Right lobe of liver (tissue), 6 donors: ENCODE measurements at places on chromosomes 1 and 21. TPM values are rescaled to one million over a fixed set of nuclear protein-coding genes. Genes with fewer than 3 reads are reported as not detected.

DNA sequence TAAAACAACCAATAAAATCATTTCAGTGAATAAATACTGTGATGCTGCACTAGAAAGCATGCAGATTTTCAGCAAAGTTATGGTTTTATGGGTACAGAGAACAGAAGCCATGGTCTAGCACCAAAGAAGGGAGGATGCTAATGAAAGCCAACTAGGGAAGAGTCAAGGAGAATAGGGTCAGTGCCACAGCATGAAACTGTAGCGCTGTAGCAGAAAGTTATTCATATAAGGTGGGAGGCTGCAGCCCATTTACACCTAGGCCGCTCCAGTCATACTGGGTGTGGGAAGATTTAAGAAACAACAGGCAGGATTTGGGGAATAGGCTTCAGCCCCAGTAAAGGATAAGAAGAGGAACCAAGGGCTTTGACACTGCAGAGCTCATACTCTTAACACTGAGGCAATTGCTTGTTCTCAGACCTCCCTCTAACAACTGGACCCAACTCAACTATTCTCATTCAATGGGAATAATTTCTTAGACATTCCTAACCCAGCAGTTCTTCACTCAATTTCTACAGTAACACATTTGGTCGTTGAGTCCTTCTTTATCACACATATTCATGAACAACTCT, 4.4 kb downstream of the IFI16 start:
- H3K27me3 ChIP-seq = no peaks in the 10 kb centered on the region
- H3K4me3 ChIP-seq = no peak overlapping the region
- H3K36me3 ChIP-seq = no peaks in the 10 kb centered on the region

- no peaks in the 10 kb centered on the region for H3K36me3 ChIP-seq
- no peak for DNase-seq
- no peaks in the 10 kb centered on the region for H3K4me1 ChIP-seq
- H3K4me3 ChIP-seq = no peak overlapping the region
Observed at GRCh38 chr1:97903626-97904025, 17.2 kb downstream of the DPYD start.

DNA sequence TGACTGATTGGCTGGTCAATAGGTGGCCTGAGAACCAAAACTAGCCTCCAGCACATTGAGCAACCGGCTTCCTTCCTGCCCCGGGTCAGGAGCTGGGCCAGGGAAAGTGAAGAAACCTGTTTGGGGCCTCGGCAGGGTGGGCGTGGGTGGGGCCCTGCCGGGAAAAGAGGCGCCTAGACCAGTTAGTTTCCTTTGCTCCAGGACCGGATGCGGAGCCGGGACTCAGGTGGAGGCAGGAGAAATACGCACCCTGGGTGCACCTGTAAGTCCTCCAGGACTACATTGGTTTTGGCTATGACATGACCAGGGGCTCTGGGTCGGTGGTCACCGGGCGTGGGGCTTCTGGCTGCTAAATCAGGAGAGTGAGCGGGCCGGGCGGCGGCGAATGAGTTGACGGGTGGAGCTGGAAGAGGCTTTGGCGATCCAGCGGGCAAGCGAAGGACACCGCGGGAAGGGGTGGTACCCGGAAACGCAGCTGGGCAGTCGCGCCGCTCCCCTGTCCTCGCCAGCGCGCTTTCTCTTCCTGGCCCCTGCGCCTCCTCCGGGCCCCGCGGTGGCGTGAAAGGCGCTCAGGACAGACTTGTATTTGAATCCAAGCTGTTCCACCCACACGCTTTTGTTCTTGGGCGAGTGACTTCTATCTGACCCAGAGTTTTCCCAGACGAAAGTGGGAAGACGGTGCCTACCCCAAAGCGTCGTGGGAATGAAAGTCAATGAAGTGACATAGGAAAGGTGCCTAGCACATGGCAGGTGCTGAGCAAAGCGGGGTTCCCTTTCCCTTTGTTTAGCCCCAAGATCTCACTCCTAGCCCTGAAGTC, 30.6 kb upstream of the JUN start:
- H3K27ac ChIP-seq = peak overlapping the region; percentile 85
- H3K36me3 ChIP-seq = no peaks in the 10 kb centered on the region
- peak; percentile 65 for DNase-seq

DNA sequence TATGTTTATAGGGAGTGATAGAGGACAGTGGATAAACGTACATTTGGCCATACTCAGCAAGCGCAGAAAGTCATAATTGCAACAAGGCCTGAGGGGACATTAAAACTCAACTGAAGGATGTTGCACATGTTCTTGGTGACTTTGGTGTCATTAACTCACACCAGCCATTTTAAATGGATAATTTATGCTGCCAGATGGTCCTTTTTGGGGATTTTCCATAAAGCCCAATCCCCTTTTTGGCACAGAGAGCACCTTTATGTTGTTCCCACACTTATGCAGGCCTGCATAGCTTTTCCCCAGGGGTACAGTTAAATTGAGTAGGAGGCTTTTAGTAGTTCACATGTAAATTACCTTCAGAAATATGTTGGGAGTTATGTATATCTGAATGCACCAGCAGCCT, 279.6 kb downstream of the NFIA start:
- no peaks in the 10 kb centered on the region for H3K27me3 ChIP-seq
- DNase-seq = no peak
- no peaks in the 10 kb centered on the region for H3K4me1 ChIP-seq
- H3K27ac ChIP-seq = no peak overlapping the region
- H3K4me3 ChIP-seq = no peak overlapping the region
- H3K36me3 ChIP-seq = peaks cover 22% of the 10 kb centered on the region

LAMC1 gene
- total RNA-seq = 18.6 TPM

TTC39A gene
- 1.7 TPM for total RNA-seq

- no peaks in the 10 kb centered on the region for H3K4me1 ChIP-seq
- no peak overlapping the region for H3K27ac ChIP-seq
- no peaks in the 10 kb centered on the region for H3K27me3 ChIP-seq
- no peaks in the 10 kb centered on the region for H3K36me3 ChIP-seq
Observed at GRCh38 chr21:34553151-34553952, 41.3 kb upstream of the KCNE1 start.

DNA sequence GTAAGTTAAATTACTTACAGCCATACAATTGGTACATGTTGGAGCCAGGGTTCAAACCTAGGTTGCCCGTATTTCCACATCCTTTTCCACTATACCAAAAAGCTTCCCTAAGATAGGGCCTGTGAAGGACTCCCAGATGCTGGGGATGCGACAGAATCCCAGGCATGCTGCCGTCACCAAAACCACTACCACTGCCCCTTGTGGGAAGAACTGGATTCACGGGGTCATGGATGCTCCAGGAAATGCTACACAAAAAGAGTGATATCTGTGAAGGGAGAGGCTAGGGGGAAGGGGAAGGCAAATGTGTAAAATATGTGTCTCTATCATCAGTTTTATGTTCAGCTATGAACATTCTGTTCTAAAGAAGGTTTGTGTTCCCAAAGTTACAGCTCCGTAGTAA, 133.9 kb upstream of the IVNS1ABP start:
- no peak overlapping the region for H3K4me3 ChIP-seq
- no peak for DNase-seq
- no peaks in the 10 kb centered on the region for H3K4me1 ChIP-seq
- H3K27ac ChIP-seq = no peak overlapping the region
- H3K27me3 ChIP-seq = no peaks in the 10 kb centered on the region

- DNase-seq = no peak
- H3K4me1 ChIP-seq = no peaks in the 10 kb centered on the region
- H3K36me3 ChIP-seq = no peaks in the 10 kb centered on the region
- H3K27ac ChIP-seq = no peak overlapping the region
- H3K27me3 ChIP-seq = no peaks in the 10 kb centered on the region
Observed at GRCh38 chr21:38380481-38381137, 117.7 kb downstream of the ERG start.

TCP10L gene
- 1.7 TPM for total RNA-seq

DNA sequence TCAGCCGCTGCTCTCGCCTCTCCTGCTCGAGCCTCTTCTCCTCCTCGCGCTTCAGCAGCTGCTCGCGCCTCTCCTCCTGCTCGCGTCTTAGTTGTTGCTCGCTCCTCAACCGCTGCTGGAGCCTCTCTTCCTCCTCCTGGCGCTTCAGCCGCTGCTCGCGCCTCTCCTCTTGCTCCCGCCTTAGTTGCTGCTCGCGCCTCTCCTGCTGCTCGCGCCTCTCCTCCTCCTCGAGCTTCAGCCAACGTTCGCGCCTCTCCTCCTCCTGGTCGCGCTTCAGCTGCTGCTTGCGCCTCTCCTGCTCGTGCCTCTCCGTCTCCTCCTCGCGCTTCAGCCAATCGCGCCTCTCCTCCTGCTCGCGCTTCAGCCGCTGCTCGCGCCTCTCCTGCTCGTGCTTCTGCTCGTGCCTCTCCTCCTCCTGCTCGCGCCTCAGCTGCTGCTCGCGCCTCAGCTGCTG, 3.7 kb downstream of the TCHH start:
- DNase-seq = peak; percentile 48
- H3K36me3 ChIP-seq = no peaks in the 10 kb centered on the region
- no peak overlapping the region for H3K4me3 ChIP-seq
- H3K4me1 ChIP-seq = peaks cover 21% of the 10 kb centered on the region

SAMSN1 gene
- 3.0 TPM for total RNA-seq

PIGM gene
- 4.1 TPM for total RNA-seq

GRCh38 chr1:1142844-1143243, 27.0 kb upstream of the C1orf159 start:
- H3K36me3 ChIP-seq = no peaks in the 10 kb centered on the region
- no peak overlapping the region for H3K27ac ChIP-seq
- no peaks in the 10 kb centered on the region for H3K4me1 ChIP-seq
- no peak overlapping the region for H3K4me3 ChIP-seq
- no peak for DNase-seq

TIAM1 gene
- 10.1 TPM for total RNA-seq

DNA sequence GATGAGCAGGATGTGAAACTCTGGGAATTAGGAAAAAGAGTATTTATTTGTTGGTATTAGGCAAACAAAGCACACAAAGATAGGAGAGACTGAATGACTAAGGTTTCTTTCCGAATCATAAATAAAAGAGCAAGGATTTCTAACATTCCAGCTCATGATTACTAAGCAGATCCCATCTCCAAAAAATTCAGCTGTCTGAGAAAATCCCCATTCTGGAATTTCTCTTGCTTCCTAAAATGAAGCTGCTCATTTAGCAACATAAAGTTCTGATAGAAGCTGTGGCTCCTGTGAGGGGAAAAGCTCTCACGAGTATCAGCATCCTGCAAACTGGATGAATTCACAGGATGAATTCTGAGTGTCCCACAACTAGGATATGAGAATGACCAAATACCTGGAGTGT, 6.7 kb upstream of the SH2D5 start:
- H3K27me3 ChIP-seq = no peaks in the 10 kb centered on the region
- H3K4me1 ChIP-seq = no peaks in the 10 kb centered on the region
- no peak overlapping the region for H3K4me3 ChIP-seq
- no peak for DNase-seq
- H3K27ac ChIP-seq = no peak overlapping the region

OLIG2 gene
- not detected for total RNA-seq

LCE2A gene
- total RNA-seq = not detected

- H3K27me3 ChIP-seq = no peaks in the 10 kb centered on the region
- H3K4me1 ChIP-seq = no peaks in the 10 kb centered on the region
- DNase-seq = no peak
- H3K4me3 ChIP-seq = no peak overlapping the region
- no peaks in the 10 kb centered on the region for H3K36me3 ChIP-seq
- no peak overlapping the region for H3K27ac ChIP-seq
Observed at GRCh38 chr1:17828991-17829390, 73.9 kb downstream of the ACTL8 start.

GRCh38 chr1:151841141-151841540, 1.5 kb upstream of the C2CD4D start:
- H3K4me3 ChIP-seq = no peak overlapping the region
- no peaks in the 10 kb centered on the region for H3K36me3 ChIP-seq
- no peak for DNase-seq

GRCh38 chr1:221801773-221802516, 60.1 kb upstream of the DUSP10 start:
- no peak for DNase-seq
- no peak overlapping the region for H3K27ac ChIP-seq
- no peaks in the 10 kb centered on the region for H3K36me3 ChIP-seq
- no peak overlapping the region for H3K4me3 ChIP-seq

CD1D gene
- 7.7 TPM for total RNA-seq

DNA sequence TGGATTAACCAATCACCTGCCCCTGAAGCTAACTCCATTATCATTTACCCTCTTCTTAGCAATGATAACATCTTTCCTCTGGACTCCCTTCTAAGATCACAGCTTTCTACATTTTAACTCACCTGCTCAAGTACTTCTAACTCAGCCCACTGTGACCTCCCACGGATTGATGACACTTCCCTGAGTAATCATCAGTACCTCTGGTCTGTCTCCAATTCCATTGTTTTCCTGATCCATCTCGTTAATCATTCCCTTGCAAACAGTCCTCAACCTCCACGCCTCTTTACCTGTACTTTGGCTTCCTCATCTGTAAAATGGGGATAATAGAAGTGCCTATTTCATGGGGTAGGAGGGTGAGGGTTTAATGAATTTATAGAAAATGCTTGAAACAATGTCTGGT, 195.3 kb upstream of the APP start:
- H3K4me3 ChIP-seq = no peak overlapping the region
- no peaks in the 10 kb centered on the region for H3K27me3 ChIP-seq
- no peaks in the 10 kb centered on the region for H3K4me1 ChIP-seq
- H3K36me3 ChIP-seq = no peaks in the 10 kb centered on the region
- no peak for DNase-seq

PMVK gene
- 16.9 TPM for total RNA-seq

DNA sequence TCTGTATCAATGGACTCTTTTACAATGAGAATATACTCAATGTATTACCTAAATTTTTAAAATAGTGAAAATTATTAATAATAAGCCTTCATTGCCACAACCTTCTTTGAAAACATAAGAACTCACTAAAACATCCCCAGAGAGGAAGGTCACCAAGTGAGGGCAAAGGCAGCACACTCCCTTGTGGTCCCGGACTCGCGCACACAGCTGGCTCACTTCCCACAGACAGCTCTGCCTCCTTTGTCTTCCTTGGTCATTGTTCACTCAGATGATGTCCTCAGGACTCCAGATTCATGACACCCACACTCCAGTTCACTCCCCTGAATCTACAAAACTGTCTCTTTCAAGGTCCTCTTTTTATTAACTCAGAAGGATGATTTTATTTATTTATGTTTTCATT, 19.2 kb upstream of the UBR4 start:
- H3K27me3 ChIP-seq = no peaks in the 10 kb centered on the region
- H3K4me1 ChIP-seq = no peaks in the 10 kb centered on the region
- peaks cover 82% of the 10 kb centered on the region for H3K36me3 ChIP-seq
- no peak overlapping the region for H3K4me3 ChIP-seq

ZFP69 gene
- total RNA-seq = 1.3 TPM

DNA sequence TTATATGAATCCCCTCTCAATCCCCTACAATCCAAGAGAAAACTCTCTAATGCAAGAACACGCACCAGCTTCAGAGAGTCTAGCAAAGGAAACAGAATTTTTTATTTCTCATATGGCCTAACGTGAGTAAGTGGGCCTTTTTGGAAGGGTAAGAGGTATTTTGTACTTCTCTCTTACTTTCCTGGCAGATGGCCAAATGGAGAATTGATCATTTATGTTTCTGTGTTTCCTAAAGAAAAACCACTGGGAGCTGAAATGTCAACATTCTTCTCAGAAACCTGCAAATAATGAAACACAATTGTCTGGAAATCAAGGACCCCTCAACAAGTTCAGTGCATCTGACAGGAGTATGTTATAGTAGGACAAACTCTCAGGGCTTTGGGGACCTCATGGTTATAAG, 176.4 kb upstream of the C8B start:
- H3K27me3 ChIP-seq = no peaks in the 10 kb centered on the region
- no peak for DNase-seq
- no peak overlapping the region for H3K27ac ChIP-seq
- H3K36me3 ChIP-seq = no peaks in the 10 kb centered on the region
- H3K4me3 ChIP-seq = no peak overlapping the region
- H3K4me1 ChIP-seq = no peaks in the 10 kb centered on the region

TMEM81 gene
- 2.7 TPM for total RNA-seq
